Left ventricle myocardium inferior (tissue), 1 donor: ENCODE measurements at places on chromosomes 2 and 18. TPM values are rescaled to one million over a fixed set of nuclear protein-coding genes. Genes with fewer than 3 reads are reported as not detected.

- no peak for DNase-seq
These were observed 333.3 kb downstream of the HRH4 start for GRCh38 chr18:24793742-24794141.

The ACSL3 gene
- 50.1 TPM for total RNA-seq

DNA sequence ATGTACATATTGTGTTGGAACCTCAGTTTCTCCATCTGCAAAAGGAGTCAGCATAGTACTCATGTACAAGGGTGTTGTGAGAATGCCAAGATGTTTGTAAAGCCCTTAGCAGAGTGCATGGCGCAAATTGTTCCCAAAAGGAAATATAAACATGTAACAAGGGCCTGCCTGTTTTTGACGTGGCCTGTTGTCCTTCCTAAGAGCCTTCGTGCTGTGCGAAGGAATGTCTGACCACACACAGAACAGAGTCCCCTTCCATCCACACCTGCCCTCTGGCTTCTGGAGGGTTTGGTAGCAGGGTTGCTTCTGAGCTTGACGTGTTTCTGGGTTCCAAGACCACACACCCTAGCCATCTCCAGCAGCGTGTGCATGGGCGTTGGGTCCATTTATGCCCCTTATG is 34.9 kb downstream of the CABLES1 start:
- DNase-seq = no peak

The DTNB gene
- 4.5 TPM for total RNA-seq
